NCI-H1092 treated with DMSO at 0.1 percent for 48 hours (cell line): ENCODE measurements at places on chromosomes 7 and 10.
A peak's percentile ranks its signal among the peaks of the same experiment; 100 is the strongest.

- DNase-seq = no peak
Observed at GRCh38 chr10:98308669-98309365, 40.8 kb upstream of the LOXL4 start.

DNA sequence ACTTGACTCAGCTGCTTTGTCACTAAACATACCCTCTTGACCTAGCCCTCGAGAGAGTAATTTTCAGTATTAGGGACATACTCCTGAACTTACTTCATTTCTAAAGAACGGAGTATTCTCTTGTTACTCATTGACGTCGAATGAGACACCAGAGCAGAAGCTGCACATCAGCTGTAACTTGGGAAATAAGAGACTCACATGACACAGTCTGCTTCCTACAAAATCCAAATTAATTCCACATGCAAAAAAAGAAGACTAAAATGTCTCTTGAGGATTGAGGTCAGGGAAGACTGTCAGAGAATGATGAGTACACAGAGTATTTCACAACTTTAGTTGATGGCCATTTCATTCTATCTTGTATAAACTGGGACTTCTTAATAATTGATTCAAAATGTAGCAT, 114.7 kb upstream of the EGFR start:
- DNase-seq = no peak

GRCh38 chr10:26821699-26822570, 38.8 kb downstream of the ABI1 start:
- DNase-seq = no peak

DNA sequence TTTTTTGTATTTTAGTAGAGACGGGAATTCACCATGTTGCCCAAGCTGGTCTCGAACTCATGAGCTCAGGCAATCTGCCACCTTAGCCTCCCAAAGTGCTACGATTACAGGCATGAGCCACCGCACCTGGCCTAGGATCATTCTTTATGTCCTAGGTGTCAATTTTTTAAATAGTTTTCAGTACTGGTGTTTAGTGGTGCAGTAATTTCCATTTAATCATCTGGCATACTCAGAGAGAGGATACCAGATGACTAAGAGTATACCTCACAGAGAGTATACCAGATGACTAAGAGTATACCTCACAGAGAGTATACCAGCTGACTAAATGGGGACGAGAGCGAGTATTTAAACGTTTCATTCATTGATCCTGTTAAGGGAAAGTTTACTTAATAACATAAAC, 37.3 kb upstream of the TMEM248 start:
- DNase-seq = no peak

GRCh38 chr10:30705625-30706149, 76.1 kb upstream of the LYZL2 start:
- no peak for DNase-seq

DNA sequence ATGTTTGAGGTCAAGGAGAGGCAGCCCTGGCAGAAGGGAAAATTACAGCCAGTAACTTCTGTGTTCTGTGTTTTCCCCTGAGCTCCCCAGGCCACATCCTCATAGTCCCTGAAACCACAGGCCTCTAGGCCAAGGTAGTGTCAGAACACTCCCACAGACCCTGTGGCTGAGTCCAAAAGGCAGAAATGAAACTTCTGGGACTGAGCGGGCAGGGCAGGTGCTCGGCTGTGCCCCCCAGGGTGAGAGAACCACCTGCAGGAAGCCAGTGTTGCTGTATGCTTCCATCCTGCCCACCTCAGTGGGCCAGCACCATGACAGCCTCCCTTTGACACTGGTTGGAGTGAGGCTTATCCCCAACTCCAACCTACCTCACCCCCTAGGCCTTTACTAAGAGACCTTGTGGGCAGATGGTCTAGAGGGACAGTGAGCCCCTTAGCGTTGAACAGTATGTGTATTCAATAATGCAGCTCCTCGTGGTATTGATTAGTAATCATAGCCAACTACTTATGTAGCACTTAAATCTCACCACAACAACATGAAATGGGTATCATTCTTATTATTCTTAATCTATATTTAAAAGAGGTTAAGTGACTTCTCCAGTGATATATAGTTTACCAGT, 30.3 kb downstream of the PIK3CG start:
- DNase-seq = no peak

GRCh38 chr10:129744134-129745111, 219.7 kb downstream of the EBF3 start:
- no peak for DNase-seq

- DNase-seq = no peak
Observed at GRCh38 chr7:138289864-138290263, 170.2 kb upstream of the TRIM24 start.

DNA sequence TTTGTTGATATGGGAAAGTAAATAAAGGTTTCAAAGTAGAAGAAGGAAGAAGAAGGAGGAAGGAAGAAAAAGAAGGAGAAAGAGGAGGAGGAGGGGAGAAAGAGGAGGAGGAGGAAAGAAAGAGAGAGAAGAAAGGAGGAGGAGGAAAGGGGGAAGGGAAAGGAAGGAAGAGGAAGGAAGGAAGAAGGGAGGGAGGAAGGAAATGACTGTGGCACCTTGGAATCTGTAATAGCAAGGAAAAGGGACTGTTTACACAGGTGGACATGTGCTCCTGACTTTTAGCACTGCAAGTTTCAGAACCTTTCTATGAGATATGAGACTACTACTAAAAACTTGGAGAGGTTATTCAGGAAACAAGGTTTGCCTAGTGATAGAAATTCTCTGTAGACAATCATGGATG, 153.2 kb downstream of the BTAF1 start:
- no peak for DNase-seq

GRCh38 chr10:129580010-129580409, 113.0 kb downstream of the MGMT start:
- no peak for DNase-seq

GRCh38 chr10:6726924-6727323, 146.8 kb upstream of the PRKCQ start:
- no peak for DNase-seq

GRCh38 chr10:79930751-79931150, 18.2 kb downstream of the SFTPD start:
- DNase-seq = no peak

GRCh38 chr10:78969719-78970118, 99.0 kb upstream of the ZMIZ1 start:
- DNase-seq = no peak

- no peak for DNase-seq
Observed at GRCh38 chr10:14859775-14860174, 18.9 kb upstream of the SUV39H2 start.

GRCh38 chr10:92753865-92754264, 64.1 kb downstream of the HHEX start:
- no peak for DNase-seq

- no peak for DNase-seq
Observed at GRCh38 chr7:121305109-121305508, 23.7 kb upstream of the WNT16 start.

DNA sequence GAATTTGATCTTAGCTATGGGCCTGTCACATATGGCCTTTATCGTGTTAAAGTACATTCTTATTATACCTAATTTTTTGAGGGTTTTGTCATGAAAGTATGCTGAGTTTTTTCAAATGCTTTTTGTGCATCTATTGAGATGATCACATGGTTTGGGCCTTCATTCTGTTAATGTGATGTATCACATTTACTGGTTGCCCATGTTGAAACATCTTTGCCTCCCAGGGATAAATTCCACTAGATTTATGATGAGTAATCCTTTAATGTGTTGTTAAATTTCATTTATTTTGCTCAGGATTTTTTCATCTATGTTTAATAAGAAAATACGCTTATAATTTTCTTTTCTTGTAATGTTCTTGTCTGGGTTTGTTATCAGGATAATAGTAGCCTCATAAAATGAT, 442.0 kb downstream of the MDFIC start:
- no peak for DNase-seq

DNA sequence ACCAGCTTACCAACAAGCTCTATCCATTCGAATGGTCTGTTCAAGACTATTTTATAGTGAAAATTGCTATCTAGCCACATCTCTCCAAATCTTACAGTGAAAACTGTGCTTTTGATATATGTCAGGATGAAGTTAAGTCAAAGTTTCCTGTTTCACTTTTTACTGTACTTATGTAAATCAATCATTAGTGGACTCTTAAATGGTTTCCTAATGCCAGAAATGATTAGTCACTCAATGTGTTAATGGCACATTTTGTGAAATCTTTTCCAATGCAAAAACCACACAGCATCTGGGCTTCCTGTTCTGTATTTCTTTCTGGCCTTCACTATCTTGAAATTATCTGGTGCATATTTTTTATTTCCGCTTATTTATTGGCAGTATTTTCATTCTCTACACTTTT, 87.3 kb upstream of the STEAP1B start:
- DNase-seq = no peak

DNA sequence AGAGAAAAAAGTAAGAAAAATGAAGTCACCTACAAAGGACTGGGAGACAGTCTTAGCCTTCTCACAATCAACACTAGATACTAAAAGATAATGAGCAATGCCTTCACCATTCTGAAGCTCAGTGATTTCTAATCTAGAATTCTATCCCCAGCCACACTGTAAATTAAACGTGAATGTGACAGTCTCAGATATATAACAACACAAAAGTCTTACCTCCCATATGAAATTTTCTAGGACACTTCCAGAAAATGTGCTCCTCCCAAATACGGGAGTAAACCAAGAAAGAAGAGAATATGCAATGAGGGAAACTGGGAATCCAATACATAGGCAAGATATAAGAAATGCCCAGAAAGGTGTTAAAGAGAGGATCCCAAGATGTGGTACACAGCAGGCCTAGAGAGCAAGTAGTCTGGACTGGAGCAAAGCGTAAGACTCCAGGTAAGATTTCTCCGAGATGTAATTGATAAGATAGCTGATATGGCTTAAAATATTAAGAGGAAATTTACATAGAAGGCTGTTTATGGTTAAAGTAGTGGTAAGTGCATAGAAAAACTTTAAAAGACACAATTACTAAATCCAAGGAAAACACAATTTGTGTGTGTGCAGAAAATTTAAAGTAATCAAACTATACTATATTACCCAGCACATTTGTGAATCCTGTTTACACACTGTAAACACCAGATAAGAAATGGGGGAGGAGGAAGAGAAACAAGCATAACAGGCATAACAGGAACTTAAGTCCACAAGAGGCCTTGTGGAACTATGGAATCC, 44.1 kb downstream of the SGMS1 start:
- no peak for DNase-seq

DNA sequence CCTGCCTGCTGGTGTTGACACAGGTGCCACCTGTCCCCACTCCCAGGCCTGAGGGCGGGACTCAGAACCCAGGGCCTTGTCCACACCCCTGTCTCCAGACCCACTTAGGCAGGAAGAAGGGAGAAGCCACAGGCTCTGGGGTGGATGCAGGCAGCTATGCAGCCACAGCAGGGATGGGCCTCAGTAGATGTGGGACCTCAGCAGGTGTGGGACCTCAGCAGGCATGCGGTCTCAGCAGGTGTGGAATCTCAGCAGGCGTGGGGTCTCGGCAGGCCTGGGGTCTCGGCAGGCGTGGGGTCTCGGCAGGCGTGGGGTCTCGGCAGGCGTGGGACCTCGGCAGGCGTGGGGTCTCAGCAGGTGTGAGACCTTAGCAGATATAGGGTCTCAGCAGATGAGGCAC, 118.0 kb upstream of the PITRM1 start:
- DNase-seq = no peak

- DNase-seq = peak; percentile 50
Observed at GRCh38 chr10:77846718-77847311, 79.7 kb downstream of the DLG5 start.

DNA sequence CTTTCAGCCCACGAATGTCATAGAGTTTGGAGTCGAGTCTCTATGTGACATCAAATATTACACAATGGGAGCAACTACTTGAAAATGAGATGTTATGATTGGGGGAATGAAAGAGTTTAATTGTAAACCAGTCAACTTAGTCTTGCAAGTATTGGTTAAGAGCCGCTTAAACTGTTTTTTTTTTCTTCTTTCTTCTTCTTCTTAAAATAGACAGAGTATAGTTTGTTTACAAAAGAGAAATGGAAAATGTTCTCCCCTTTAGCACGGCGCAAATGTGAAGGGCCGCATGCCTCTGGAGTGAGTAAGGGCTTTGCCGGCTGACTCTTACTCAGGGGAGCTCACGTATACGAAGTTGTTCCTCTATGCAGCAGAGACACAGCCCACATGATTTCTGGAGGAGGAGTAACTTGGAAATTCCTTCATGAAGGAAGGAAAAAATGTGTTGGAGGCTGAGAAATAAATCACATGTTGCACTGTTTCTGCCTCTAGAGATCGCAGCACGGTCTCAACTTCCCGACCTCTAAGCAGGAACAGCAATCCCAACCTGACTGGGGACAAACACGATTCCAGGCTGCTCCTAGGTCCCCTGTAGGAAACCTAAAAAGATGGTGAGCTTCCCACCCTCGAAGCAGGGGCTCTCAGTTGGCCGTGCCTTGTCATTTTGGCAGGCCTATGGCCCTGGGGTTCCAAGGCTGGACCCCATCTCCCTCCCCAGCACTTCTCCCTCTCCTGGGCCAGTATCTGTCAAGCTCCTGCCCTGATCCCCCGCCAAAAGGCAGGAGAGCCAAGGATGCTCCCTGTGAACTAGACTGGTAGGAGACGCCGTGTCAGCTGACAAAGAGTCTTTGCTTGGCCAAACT, 44.8 kb downstream of the MYOF start:
- no peak for DNase-seq

DNA sequence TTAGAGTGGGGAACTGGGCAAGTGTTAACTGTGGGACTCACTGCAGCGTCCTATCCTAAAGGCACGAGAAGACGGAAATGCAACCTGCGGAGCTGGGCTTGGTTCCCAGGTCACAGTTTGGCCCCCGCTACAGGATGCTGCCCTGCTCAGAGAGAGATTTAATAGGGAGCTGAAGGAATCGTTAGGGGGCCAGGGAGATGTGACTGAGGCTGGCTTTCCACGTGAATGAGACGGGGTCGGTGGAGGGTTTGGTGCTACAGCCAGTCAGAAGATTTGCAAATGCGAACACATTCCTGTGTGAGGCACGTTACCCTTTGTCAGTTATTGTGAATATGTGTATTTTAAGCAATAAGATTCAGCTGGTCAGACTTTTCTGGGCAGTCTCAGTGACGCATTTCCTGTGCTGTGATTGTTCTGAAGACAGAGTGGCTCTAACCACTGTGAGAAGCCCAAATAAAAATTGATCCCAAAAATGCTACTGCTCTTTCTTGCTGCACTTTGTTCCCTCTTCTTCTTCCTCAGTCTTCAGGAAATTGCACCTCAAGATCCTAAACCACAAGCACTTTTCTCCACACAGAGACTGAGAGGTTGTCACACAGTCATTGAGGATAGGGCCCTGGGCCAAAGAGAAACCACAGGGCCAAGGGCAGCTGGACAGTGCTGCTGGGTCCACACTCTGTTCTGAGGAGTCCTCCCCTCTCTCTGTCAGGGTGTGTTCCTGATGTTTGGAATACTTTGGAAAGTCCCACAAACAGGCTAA, 21.2 kb downstream of the CYP17A1 start:
- DNase-seq = no peak

GRCh38 chr7:29330136-29330535, 135.6 kb downstream of the CHN2 start:
- no peak for DNase-seq

GRCh38 chr10:21278491-21279216, 246.8 kb downstream of the SKIDA1 start:
- DNase-seq = peak; percentile 62
